Stimulated activated naive CD8-positive, alpha-beta T cell treated with anti-CD3 and anti-CD28 coated beads, Interleukin-15, amount 100 ng/mL, for 72 hours (primary cell): ENCODE measurements at places on chromosomes 2 and 18.

GRCh38 chr2:148814860-148815419 is 60.1 kb upstream of the KIF5C start:
- DNase-seq, result no peak

- DNase-seq, result no peak
These were observed 267.7 kb downstream of the PRKCE start for GRCh38 chr2:45919160-45919650.

DNA sequence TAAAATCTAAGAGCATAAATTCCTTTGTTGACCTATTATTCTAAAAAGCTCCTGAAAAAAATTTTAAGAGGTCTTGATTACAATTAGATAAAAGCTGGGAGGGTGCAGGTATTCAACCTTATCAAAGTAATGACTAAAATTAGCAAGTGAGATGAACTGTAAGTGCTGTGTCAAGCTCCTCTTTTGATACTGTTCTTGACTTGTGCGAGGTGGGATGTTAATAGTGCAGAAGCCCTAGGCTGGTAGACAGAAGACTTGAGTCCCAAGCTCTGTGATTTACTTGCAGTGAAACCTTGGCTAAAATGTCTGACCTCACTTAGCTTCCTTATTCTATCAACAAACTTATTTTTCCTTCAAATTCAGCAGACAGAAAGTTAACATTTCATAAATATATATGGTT is 637.5 kb downstream of the DSC3 start:
- DNase-seq, result no peak

GRCh38 chr2:191895195-191895594 is 48.3 kb upstream of the CAVIN2 start:
- no peak for DNase-seq

GRCh38 chr2:21261591-21261990 is 137.8 kb downstream of the TDRD15 start:
- no peak for DNase-seq
